Activated CD4-positive, alpha-beta memory T cell treated with anti-CD3 and anti-CD28 coated beads, Interleukin-2, amount 10 ng/mL, durations not matched to agents 7 days and 5 days (primary cell): ENCODE measurements at places on chromosomes 11 and 22.

DNA sequence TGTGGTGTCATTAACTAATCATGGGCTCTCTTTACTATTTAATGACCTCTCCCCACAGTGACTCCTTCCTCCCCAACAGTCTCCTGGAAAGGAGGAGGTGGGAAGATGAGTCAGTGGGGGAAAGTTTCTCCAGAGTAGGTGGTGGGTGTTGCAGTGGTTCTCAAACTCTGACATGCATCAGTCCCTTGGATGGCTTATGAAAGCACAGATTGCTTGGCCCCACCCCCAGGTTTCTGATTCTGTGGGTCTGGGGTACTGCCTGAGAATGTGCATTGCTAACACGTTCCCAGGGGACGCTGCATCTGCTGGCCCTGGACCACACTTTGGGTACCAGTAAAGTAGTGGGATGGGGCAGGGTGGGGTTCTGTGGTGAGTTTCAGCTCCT, 9.8 kb downstream of the CD82 start:
- peak; percentile 31 for DNase-seq

GRCh38 chr22:35373781-35374180, 7.1 kb upstream of the HMOX1 start:
- DNase-seq: no peak

GRCh38 chr11:3972431-3972830, 117.0 kb downstream of the STIM1 start:
- no peak for DNase-seq

GRCh38 chr11:12497431-12497830, 120.1 kb downstream of the PARVA start:
- no peak for DNase-seq

DNA sequence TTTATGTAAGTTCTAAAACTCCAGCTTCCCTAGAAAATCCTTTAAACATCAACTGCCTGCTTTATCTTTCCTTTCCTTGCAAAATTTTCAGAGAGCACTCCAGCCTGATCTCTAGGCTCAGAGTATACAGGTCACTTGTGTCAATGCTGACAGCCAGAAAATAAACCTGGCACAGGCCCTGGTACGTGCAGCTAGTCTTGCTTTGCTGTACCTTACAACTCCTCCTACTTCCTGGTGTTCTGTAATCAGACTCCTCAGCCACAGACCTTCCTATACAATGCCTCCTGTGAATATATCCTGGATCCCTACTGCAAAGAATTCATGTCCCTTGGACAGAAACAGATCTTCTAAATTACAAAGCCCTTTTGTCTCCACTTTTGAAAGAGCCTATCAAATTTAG, 24.2 kb upstream of the TMEM123 start:
- peak; percentile 57 for DNase-seq

GRCh38 chr11:27391331-27392015, 28.5 kb upstream of the CCDC34 start:
- DNase-seq: no peak

GRCh38 chr11:71178076-71178475, 74.3 kb downstream of the SHANK2 start:
- no peak for DNase-seq

GRCh38 chr22:44336962-44337677, 24.4 kb upstream of the SHISAL1 start:
- DNase-seq: no peak

DNA sequence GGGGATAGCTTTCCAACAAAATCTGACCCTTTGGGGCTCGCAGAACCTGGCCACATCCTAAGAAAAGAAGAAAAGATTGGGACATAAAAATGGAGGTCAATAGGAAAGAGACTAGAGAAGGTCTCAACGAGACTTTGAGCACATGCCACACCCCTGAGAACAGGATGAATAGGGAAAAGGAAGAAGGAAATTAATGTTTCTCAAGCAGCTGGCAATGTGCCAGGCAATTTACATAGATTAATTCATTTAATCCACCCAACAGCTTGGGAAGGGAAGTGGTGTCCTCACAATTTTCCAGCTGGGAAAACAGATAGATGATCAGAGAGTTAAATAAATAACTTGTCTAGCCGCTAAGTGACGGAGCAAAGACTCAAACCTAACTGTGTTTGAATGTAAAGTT, 50.7 kb downstream of the PAMR1 start:
- no peak for DNase-seq
